ENCODE measurements at places on chromosomes 16 and 17. TPM values are rescaled to one million over a fixed set of nuclear protein-coding genes. Genes with fewer than 3 reads are reported as not detected.

GRCh38 chr17:80036715-80037477 lies 454 bp downstream of the CCDC40 start:
- DNase-seq, result peak; percentile 86

DNA sequence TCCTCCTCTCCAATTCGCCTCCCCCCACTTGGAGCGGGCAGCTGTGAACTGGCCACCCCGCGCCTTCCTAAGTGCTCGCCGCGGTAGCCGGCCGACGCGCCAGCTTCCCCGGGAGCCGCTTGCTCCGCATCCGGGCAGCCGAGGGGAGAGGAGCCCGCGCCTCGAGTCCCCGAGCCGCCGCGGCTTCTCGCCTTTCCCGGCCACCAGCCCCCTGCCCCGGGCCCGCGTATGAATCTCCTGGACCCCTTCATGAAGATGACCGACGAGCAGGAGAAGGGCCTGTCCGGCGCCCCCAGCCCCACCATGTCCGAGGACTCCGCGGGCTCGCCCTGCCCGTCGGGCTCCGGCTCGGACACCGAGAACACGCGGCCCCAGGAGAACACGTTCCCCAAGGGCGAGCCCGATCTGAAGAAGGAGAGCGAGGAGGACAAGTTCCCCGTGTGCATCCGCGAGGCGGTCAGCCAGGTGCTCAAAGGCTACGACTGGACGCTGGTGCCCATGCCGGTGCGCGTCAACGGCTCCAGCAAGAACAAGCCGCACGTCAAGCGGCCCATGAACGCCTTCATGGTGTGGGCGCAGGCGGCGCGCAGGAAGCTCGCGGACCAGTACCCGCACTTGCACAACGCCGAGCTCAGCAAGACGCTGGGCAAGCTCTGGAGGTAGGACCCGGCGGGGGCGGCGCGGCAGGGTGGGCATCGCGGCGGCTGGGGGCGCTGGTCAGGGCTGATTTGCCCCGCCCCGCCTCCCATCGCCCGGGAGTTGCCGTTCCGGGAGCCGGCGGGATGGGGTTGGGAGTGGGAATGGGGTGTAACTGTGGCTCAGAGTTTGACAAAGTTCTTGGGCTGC lies 567 bp downstream of the SOX9 start:
- peak; percentile 66 for DNase-seq

- DNase-seq, result no peak
Observed at GRCh38 chr17:75498039-75498725, 17.2 kb downstream of the CASKIN2 start.

DNA sequence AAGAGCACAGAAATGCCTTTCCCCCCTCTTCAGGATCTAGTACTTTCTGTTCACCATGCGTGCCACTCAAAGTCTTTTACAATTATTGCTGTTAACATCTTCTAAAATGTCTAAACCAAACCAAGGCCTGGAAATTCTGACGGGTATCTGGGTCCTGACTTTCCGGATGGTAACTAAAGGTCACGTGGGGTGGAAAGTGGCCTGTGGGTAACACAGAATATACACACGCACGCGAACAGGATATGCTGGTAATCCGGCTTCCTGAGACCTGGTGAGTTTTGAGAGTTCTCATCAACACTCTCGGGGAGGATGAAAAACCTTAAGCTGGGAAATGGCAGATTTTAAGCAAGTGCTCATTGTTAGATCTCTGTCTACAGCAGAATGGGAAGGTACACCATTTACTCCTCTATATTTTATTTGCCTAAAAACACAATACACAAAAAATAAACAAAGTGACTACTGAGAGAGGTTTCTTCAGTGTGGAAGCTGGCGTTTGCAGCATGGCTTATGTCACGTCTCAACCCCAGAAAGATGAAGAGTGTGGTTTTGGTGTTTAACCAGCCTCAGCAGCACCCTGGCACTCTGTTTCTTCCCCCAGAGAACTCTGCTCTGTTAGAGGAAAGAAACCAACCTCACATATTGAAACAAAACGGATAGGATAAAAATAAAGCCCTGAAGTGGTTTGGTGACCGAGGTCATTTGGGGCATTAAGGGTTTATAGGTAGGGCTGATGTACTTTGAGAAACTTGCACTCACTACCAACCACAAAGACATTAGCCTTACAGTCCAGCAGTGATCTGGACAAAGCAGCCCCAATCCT lies 37.3 kb downstream of the SMG6 start:
- DNase-seq, result no peak

DNA sequence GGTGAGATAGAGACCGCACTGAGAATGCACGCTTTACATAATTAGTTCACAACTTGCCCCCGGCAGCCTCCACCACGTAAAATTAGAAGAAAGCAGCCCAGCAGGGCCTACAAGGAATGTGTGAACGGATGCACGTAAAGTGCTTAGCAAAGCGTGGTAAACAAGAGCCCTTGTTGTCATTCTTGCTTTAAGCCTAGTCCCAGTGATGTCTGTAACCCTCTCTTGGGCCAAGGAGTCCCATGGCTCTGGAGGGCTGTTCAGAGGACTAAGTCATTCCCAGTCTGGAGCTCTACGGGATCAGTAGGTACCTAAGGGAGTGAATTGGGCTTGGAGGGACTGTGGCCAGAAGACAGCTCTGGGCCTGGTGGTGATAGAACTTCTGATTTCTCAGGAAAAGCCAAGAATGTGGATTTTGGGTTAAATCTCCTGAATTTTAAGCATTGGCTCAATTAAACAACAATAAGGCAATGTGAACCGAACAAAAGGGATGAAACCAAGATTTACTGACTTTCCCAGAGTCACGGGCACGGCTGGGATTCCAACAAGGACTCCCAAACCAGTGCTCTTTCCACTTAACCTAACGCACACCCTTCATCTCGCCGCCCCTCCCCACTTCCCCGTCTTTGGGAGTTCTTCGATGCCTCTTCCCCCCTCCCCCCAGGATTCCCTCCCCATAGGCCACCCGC lies 775 bp upstream of the CHP2 start:
- DNase-seq, result peak; percentile 17

- no peak for DNase-seq
Observed at GRCh38 chr16:71368958-71369357, 10.4 kb downstream of the CALB2 start.

DNA sequence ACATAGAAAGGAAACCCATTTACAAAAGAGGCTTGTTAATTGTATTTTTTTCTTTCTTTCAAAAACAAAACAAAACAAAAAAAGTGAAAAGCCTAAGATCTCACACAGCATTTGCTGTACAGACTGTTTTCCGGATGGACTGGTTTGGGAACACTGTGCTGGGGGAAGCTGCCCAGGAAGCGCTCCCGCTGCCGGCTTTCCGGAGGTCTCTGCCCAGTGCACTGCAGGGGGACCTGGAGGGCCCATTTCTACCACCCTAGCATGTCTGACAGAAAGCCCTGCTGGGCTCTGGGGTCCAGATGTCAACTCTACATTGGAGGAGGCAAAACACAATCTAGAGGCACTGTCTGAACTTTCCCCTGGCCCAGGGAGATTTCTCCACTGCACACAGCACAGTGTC lies 26.3 kb upstream of the CLEC18B start:
- DNase-seq, result no peak

DNA sequence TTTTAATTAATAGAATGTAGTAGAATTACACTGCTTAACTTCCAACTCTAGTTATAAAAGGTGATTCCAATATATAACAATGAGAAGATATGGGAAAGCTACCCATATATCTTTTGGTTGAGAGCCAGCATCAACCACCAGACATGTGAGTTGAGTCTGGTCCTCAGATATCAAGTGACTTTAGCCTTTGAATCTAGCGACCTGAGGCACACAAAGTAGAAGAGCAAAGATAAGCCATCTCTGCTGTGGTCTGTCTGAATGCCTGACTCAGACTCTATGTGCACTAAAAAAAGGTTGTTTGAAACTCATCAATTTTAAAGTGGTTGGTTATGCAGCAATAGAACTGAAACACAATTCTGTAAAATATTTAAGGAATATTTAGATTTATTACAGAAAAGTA lies 492.5 kb upstream of the SOX9 start:
- no peak for DNase-seq

DNA sequence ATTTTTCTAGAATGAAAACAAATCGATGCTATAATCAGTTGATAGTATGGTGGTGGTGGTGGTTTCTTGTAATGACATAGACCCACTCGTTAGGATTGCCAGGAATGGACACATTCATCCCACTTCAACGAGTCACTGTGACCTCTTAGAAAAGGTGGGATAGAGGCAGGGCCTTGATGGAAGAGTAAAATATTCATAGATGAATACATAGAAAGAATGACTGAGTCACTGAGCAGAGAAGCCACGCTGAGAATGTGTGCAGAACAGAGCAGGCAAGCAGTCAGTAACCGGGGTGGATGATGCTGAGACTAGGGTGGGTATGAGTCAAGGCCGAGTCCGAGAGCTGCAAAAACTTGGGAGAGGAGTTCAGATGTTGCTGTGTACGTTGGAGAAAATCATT lies 129.9 kb downstream of the PITPNC1 start:
- no peak for DNase-seq

DNA sequence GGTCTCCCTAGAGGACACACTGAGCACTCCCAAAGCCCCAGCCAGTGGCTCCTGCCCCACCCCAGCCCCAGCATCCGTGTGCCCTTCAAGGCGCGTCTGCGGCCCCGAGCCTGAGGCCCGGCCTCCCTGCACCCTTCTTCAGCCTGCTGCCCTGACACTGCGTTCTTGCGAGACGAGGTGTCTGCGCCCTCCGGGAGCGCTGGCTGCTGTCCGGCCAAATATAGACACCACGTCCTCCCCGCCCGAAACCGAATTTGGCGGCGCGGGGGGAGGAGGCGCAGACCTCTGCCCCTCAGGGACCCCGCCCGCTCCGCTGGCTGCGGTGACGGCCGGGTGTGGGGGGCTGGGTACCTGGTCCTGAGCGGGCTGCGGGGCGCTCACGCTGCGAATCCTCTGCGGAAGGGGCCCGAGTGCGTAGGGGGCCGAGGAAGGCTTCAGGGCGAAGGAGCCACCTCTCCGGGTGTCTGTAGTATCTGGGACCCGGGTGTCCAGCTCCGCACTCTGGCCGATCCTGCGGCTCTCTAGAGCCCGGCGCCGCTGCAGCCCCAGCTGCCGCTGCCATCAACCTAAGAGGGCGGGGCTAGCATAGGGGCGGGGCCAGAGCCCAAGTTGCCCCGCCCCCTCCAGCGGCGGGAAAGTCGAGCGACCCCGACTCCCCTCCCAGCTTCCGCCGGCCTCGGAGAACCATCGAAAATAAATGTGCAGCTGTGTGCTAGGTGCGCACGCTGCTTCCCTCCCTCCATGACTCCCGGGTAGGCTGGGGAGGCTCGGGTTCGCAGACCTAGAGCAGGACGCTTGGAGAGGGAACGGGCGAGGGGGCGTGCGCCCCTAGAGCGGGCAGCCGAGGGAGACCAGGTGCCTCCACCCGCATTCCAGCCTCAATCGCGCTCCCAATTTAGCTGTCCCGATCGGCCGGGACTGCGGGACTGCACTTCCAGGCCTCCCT lies at the start of gene CORO6:
Gene CORO6 (minus strand): TSS at position 576 of the 946 bp plus-strand sequence. CDS start 1,491 bp downstream, outside the sequence.
- DNase-seq, result peak; percentile 85

GRCh38 chr17:6555331-6556120 lies 829 bp downstream of the PITPNM3 start:
- DNase-seq, result peak; percentile 78

GRCh38 chr16:14251419-14251818 lies 180.3 kb downstream of the MRTFB start:
- DNase-seq, result no peak

- DNase-seq, result no peak
Observed at GRCh38 chr17:77491921-77492445, 351.2 kb downstream of the SEC14L1 start.

GRCh38 chr17:70709596-70709995 lies 540.3 kb downstream of the KCNJ2 start:
- no peak for DNase-seq

DNA sequence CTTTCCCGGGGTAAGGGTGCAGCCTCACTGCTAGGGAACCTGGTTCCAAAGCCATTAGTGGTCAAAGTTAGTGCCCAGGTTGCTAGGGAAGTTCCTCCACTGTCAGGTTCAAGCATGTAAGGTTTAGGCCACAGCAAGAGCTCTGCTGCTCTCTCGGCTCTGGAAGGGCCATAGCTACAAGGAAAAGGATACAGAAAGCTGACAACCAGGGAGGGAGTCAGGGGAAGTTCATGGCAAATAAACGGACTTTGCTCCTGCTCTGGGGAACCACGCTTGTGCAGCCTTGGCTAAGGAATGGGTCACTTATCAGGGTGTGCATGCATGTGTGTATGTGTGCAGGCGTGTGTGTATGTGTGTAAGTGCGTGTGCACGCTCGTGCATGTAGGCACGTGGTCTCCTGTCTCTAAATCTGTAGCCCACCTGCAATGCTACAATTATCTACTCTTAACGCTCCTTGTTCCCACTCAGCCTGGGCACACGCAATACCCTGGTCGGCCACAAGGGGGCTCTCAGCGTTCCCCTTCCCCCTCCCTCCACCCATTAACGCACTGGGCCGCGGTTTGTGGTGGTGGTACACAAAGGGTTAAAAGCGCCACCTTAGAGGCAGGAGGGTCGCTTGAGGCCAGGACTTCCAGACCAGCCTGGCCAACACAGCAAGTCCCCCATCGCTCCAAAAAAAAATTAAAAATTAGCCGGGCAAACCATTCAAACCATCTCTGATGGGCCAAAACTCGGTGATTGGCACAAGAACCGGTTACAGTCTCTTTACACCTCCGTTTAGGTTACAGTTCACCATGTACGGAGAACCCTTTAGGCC lies 48.4 kb upstream of the KDM8 start:
- DNase-seq, result peak; percentile 88

Gene ACAP1
- polyA plus RNA-seq, result 43.9 TPM

Gene SPNS3
- polyA plus RNA-seq, result not detected

Gene PIRT
- polyA plus RNA-seq, result not detected

Gene SRP68
- 30.7 TPM for polyA plus RNA-seq

Gene CHP2
- polyA plus RNA-seq, result 2.3 TPM

Gene GALK1
- 34.7 TPM for polyA plus RNA-seq

Gene SYT17
- polyA plus RNA-seq, result 5.3 TPM

Data from GM23338 (cell line).